Neuronal stem cell (in vitro differentiated cells): ENCODE measurements at places on chromosomes 1 and 21.

DNA sequence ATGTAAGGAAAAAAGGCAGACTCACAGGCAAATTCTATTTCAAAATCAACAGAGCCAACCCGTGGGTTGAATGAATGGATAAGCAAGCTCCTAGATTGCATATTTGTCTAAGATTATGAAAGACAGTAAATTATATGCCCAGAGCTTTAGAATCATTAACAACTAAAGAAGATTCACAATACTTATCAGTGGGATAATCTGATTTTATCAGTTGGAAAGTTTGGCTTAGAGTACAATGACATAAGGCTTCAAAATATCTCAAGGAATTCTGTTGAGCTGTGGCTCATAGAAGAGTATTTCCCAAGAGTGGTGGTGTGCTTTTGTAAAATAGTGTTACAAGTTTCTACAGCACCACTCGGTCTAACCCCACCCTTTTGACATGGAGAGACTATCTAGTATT is 85.5 kb downstream of the ADAMTS1 start:
- DNase-seq: no peak

GRCh38 chr1:7479571-7479970 is 291.5 kb upstream of the VAMP3 start:
- no peak for DNase-seq

- DNase-seq: no peak
These were observed 15.9 kb downstream of the BMP8A start for GRCh38 chr1:39507230-39507928.

DNA sequence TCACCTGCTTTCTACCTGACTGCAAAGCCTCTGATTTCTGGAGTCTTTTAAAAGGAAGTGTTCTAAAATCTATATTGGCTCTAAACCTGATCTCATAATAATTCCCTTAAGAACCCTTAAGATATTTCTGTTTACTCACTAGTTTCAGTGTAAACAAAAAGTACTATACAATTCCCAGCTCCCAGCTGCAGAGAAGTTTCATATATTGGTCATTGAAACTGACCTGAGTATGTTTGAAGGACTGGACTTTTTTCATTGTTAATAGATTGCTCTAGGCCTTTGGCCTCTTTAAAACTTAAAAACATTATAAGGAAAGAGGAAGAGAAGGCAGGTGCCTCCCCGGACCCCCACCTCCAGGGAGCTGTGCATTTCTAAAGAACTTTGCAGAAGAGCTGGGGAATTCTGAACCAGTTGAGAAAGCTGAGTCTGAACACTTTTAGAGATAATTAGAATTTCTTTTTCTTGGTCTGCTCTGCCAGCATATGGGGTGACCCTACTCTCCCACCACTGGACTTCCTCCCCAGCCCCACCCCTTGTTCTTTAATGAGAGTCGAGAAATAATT is 23.7 kb downstream of the CLIC6 start:
- no peak for DNase-seq

GRCh38 chr1:216682752-216683151 is 40.5 kb downstream of the ESRRG start:
- no peak for DNase-seq

DNA sequence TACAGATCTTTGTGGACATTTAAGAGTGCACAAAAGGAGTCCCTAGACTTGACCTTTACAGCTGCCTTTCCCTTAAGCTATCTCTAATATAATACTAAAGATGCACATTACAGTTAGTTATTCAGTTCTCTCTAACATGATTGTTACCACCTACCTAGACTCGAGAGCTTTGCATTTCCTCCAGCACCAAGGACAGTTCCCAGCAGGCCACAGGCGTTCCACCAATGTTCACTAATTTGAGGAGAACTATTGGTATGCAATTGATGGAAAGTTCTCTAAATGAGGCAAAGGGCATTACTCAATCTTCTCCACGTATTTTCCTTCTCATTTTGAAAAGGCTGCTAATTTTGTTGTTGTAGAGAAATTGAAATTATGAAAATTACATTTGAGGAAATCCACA is 5.4 kb upstream of the NTNG1 start:
- peak; percentile 50 for DNase-seq

DNA sequence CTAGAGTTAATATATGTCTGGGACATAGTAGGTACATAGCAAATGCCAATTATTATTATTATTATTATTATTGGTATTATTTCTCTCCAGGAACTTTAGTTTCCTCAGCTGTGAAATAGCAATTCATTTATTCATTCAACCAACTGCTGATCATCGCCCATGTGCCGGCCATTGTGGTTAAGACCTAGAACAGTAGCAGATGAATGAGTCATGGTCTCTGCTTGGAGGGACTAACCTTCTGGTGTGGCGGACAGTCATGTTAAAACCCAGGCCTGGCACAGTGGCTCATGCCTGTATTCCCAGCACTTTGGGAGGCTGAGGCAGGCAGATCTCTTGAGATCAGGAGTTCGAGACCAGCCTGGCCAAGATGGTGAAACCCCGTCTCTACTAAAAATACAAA is 23.8 kb upstream of the LDLRAP1 start:
- DNase-seq: no peak

GRCh38 chr1:66266350-66266749 is 267.6 kb upstream of the SGIP1 start:
- no peak for DNase-seq

GRCh38 chr1:6423321-6423999 is 1.1 kb upstream of the ESPN start:
- DNase-seq: no peak

- no peak for DNase-seq
These were observed 85.5 kb upstream of the CACNA1E start for GRCh38 chr1:181397845-181398244.

GRCh38 chr1:54278941-54279422 is 79.0 kb downstream of the MRPL37 start:
- no peak for DNase-seq

DNA sequence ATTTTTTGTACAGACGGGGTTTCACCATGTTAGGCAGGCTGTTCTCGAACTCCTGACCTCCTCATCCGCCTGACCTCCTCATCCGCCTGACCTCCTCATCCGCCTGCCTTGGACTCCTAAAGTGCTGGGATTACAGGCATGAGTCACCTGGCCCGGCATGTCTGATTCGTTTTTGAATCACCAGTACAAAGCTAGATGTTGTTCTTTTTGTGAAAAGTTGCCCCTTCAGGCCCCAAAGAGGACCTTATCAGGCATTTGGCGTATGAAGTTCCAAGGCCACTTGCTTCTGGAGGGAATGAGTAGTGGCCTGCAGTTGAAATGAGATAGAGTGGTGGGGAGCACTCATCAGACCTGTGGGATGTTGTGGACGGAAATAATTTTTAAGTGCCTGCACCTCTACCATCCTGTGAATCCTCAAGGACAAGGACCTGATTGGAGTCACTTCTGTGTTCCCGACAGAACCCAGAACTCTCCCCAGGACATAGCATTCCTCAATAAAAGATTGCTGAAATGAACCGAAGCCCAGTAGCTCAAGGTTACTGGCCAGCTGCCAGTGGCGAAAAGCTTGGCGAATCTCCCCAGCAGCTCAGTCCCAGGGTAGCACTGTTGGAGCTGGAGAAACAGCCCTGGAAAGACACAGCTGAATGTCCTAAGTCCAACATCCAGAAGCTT is 50.1 kb downstream of the NDUFS5 start:
- no peak for DNase-seq

DNA sequence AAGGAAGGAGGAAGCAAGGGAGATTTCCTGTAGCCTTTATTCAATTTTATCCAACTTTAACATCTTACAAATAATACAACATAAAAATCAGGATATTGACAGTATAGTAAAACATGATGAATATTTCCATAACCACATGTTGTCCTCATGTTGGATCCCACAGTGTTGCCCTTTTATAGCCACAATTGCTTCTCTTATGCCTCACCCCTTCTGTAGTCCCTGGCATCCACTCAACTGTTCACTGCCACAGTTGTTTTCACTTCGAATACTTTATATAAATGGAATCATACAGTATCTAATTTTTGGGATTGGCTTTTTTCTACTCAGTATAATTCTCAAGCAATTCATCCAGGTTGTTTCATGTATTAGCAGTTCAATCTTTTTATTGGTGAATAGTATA is 44.8 kb downstream of the SRSF11 start:
- no peak for DNase-seq

- no peak for DNase-seq
These were observed 30.8 kb upstream of the ABCG1 start for GRCh38 chr21:42187976-42188653.

- DNase-seq: no peak
These were observed 9.3 kb downstream of the NKAIN1 start for GRCh38 chr1:31230378-31230777.

DNA sequence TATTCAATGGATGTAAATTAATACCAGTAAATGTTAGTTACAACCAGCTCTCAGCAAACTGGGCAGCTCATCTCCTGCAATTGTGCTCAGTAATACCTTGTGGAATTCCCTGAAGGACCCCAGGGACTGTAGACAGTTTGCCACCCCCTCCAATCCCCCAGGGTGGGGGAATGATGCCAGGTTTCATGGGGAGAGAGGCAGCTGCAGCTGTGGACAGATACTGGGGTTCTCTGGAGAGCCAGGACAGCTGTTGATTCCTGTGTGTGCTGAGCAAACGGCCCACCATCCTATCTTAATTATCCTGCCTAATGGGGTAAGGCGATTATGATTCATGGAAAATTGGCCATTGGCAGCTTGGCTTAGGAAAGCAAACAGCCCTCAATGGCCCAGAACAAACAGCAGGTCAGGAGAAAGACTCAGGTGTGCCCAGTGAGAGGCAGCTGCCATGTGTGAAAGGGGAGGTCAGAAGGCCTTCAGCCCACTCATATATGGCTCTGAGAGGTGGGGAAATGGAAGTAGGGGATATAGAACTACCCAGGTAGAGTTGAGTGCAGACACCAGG is 148.9 kb upstream of the CTTNBP2NL start:
- DNase-seq: no peak

DNA sequence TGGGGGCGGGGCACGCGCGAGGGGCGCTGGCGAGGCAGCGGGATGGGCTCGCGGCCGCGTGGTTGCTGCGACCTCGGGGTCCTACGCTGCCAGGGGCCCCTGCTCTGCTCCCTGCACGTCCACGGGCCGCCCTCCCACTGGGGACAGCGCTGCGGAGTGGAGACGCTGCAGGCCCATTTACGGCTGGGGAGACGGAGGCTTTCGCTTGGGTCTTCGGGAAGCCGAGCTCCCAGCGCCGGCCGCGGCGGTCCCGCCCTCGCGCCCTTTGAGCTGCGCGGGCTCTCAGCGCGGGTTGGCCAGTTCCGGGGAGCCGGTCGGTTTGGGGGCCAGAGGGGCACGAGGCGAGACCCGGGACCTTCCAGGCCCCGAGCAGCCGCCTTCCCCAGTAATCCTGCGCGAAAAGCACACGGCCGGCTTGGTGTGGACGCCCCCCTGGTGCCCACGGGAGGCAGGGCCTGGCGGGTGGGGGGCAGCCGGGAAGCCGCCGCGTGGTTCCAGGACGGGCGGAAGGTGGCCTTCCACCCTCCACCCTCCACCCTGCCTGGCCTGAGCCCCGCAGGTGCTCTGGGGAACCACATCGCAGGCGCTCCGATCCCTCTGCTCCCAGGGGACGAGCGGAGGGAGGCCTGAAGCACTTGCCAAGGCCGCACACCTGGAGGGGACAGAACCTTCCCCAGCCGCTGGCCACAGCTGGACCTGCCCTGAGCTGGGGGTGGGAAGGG is 570 bp upstream of the PEX10 start:
- no peak for DNase-seq

DNA sequence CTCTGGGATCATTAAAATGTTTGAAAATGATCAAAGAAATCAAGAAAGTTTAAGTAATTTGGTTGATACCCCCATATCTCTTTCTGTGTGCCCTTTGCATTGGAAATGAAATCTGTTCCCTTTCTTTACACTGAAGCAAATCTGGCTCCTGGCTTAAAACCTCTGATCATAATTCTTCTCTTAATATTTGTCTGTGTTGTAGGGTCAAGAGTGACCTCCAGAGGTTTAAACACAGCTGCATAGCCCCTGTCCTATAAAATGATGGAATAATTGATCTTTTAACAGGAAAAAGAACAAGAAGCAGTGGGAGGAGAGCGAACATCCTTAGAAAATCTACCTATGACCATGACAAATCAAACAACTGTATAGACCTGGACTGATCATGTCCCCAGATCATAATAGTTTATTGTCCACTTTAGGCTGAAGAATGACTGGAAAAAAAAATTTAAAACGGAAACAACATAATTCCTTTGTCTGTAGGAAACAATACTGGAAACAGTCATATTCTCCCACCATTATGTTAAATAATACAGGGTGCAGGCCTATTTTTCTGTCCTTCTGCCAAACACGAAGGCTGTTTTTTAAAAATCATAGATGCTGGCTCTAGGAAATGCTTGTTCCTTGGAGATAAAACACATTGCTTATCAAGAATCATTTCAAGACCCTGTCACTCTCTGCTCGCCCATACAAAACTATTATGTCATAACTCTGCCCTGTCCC is 184.3 kb downstream of the NEGR1 start:
- no peak for DNase-seq

DNA sequence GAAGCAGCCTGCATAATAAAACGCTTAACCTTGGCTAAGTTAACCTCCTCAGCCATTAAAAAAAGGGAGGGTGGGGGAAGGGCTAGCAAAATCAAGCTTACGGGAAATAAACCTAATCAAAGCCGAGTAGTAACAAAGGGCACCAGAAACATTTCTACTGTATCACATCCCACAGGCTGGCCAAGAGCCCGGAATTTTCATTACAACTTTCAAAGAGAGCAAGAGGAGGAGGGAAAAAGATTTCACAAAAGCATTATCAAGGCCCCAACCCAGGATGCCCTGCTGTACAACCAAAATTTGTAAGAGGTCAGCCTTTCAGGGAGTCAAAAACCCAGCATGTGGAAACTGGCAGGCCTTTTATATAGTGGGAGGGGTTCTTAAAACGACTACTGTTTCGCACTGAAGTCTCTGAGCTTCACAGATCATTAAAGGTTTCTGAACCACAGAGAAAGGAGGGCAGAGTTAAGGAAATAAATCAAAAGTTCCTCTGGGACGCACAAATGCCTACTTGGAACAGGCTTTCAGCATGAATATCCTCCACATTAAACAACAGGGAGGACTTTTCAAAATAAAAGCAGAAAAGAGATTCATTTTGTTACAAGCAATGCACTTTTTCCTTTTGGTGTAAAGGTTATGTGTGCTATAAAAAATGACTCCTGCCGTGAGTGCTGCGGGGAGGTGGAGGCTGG is 90.4 kb downstream of the SLC45A1 start:
- no peak for DNase-seq

DNA sequence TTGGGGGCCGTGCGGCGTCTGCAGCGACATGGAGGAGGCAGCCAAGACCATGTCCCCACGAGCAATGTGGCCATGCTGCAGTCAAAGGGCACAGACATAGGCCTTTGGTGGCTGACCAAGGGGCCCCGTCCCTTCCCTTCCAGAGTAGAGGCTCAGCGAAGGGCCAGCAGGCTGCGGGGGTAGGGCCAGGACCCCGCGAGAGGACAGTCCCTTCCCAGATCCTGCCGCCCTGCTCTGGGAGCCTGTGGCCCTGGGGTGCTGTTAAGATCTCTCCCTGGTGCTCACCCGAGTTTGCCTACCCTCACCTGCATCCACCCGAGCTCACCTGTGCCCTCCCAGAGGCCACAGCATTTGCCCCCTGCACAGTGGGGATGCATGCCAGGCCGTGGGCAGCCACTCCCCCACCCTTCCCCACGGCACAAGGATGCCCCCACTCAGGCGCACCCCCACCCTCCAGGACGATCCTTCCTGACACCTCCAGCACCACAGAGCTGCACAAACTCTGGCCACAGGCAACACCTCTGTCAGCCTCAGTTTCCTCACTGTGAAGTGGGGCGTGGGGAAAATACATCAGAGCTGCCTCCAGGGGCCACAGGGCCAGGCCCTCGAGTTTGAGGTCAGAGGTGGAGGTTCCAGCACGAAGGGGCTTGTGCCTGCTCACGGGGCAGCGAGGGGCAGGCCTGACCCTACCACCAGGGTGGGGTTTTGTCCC is 15.5 kb downstream of the ITGB2 start:
- DNase-seq: no peak

- DNase-seq: no peak
These were observed 19.2 kb upstream of the EVA1B start for GRCh38 chr1:36342426-36343185.
